ENCODE measurements at places on chromosomes 7 and 10.

GRCh38 chr7:66873476-66873875 is 47.5 kb upstream of the TMEM248 start:
- DNase-seq = no peak

DNA sequence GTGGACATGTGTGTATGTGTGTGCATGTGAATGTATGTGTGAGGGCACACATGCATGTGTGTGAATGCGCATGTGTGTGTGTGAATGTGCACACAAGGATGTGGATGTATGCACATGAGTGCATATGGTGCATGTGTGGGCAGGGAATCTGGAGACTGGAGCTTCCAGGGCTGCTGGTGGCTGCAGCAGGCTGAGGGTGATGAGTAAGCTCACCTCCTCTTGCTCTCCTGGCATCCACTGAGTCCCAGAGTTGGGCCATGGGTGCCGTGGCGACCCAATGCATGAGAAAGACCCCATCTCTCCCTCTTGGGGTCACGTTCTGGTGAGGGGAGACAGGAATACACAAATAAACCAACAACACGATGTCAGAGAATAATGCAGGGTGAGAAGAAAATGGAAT is 33.3 kb upstream of the COL13A1 start:
- DNase-seq = no peak

GRCh38 chr10:51706225-51706624 is 6.8 kb upstream of the CSTF2T start:
- no peak for DNase-seq

GRCh38 chr10:1600861-1601260 is 136.5 kb downstream of the ADARB2 start:
- no peak for DNase-seq

DNA sequence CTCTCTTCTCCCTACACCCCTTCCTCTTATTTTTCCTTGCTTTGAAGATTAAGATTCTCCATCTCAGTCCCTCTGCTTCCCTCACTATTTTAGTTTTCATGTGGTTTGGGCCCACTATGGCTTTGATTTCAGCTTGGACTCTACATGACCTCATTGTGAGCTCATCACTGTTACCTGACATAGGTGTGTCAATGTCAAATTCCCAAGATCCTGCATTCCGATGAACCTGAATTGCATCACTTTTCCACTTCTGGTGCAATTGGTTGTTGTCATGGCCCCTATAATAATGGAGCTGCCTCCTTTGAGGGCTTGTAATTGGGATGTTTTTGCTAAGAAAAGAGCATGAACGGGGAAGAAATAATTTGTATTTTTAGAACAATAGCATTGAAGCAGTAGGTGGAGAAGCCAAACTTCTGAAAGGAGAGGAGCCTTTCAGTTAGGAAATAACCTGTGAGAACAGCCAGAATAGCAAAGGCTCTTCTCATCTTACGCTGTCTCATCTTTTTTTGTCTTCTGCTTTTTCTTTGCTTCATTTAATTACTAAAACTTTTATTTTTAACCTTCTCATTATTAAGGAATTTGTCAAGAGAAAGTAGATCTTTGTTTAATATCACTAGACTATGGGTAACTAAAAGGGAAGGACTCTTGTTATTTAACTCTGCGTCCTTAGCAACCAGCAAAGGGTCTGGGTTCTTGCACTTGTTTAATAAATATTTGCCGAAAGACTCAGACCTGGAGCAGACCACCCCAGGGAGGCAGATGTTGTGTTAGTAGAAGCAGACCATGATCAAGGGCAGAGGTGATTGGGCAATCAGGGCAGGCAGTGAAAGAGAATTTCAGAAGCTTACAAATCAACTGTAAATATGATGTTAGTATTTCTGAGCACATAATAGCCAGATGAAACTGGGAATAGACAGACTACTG is 95.4 kb downstream of the TES start:
- DNase-seq = no peak

- no peak for DNase-seq
Observed at GRCh38 chr10:31466313-31466712, 147.3 kb downstream of the ZEB1 start.

DNA sequence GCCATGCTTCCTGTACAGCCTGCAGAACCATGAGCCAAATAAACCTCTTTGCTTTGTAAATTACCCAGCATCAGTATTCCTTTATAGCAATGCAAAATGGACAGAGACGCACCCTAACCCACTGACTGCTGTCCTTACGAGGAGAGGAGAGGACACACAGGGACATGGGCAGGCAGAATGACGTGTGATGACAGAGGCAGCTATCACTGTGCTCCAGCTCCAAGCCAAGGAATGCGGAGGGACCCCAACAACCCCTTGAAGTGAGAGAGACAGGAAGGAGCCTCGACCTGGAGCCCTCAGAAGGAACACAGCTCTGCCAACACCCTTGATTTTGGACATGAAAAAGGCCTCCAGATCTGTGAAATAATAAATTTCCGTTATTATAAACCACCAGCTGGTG is 46.6 kb upstream of the EBF3 start:
- no peak for DNase-seq

GRCh38 chr7:26815426-26815825 is 49.0 kb downstream of the SKAP2 start:
- no peak for DNase-seq

GRCh38 chr10:131710142-131710861 is 190.5 kb upstream of the PPP2R2D start:
- no peak for DNase-seq

DNA sequence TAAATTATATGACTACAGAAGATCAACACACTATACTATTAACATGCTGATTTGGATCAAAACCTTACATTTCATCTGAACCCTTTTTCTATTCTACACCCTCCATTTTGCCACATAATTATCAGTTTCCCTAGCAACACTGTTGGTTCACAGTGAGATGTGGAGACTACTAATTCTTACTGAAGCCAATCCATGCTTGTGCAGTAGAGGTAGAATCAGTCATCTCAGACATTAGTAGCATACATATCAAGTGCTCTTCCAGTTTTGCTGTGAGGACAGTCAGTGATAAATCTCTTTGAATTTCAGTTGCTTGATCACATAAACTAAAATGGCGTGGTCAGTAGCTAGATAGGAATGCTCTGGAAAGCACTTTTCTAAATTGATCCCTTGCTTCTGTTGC is 70.3 kb downstream of the PON1 start:
- DNase-seq = no peak

DNA sequence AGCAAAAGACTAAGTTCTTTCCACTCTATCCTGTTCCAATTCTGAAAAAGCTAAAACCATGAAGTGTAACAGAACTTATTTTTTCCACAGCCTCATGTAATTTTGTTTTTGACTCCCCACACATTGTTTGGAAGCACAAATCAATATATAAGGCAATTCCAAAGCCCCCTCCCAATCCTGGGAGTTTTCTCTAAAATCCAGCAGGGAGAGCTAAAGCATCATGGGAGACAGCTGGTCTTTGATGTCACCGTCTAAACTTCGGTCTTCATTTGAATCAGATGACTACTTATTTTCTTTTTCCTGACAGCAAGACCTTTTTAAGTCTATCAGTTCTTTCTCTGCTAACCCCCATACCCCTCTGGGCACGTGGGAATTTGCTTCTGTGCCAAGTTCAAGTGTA is 33.3 kb upstream of the PON1 start:
- DNase-seq = no peak

DNA sequence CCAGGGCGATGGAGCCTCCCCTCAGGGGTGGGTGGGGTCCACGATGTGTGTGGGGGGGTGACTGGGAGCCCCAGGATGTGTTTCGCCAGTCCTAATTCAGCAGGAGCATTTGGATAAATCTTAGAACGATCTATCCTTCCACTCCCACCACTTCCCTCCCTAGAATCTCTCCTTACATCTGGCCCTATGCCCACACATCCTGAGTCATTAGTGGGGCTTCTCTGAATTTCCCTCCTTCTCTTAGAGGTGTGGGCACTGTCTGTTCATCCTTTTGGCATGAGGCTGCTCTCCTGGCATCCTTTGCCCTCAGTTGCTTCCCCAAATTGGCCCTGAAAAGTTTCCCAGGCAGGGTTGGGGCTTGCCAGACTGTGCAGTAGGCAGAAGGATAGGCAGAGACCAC is 1.6 kb downstream of the GHRHR start:
- no peak for DNase-seq

DNA sequence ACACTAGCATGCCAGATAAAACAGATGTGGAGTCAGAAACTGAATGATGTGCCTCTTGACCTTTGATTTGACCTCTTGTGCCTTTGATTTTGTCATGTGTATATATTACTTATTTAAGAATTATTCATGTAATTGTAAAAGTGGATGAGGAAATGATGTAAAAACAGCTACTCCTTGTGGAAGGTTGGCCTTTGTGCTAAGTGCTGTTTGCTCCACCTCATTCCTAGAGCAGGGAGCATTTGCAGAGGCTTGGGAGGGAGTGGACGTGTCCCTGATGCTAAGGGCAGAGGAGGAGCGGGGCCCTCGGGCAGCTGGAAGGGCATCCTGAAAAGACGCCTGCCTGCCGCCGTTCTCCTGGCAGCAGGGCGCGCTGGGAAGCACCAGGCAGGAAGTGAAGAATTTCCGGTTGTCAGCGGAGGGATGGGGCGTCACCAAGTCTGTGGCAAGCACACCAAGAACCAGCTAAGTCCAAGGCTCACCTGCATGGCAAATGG is 197.6 kb upstream of the ZNF32 start:
- DNase-seq = peak; percentile 52

DNA sequence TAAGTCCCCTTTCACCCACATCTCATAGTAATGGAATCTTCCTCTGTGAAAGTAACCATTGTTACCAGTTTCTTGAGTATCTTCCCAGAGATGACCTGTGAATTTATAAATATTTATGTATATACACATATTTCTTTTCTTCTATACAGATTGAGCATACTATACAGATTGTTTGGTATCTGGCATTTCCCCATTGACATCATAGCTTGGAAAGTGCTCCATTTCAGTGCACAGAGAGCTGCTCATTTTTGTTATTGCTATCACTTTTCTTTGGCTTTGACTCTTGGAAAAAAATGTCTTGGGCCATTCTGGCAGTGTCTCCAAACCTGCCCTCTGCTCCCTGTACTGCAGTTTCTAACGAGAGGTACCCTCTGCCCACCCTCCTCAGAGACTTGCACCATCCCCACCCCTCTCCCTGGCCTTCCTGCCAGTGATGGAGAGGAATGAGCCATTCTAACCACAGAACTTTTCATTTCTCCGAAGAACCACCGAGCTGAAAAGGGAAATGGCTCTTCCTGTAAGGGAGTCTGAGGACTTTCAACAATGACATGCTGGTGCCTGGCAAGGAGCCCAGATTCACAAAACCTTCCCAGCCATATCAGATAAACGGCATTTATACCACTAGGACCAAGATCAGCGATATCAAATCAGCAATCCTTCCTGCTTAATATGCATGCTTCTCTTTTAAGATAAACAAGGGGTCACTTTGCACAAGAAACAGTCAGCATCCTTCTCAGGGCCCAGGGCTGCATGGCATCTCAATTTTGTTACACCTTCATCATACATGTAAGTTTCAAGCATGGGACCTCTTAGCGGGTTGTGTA is 19.7 kb upstream of the CCSER2 start:
- peak; percentile 71 for DNase-seq

GRCh38 chr10:60314069-60314940 is 75.4 kb downstream of the ANK3 start:
- no peak for DNase-seq

DNA sequence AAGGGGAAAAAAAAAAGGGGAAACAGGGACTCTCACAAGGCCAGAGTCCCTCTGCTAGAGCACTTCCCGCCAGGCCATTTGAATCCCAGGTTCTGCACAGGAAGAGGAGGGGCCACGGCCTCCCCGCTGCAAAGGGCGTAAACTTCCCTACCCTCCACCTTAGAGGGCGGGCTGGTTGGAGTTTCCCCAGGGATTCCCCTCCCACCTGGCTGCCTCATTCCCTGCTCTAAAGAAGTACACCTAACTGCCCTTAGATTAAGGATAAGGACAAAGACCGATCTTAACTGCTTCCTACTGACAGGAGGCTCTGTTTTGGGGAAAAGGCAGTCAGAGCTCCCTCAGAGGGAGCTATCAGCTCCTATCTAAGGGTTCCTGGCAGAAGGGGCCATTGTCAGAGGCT is 102.0 kb upstream of the ARMC3 start:
- DNase-seq = no peak

DNA sequence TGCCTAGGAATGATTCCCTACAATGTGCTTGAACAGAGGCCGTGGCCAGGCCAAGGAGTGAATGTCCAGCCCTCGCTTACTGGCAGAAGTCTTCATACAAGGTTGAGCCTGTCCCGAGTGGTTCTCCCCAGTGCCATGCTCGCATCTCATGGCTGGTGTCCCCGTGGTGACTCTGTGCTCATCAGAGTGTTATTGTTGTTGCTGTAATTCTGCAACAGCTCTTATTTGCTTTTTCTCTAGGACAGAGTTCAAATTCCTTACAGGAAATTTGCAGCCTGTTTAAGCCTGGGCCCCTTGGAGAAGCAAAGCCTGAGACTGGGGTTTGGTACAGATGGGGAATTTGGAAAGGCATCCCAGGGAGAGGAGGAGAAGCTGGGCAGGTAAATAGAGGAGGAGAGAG is 157.7 kb upstream of the PRR15 start:
- no peak for DNase-seq

DNA sequence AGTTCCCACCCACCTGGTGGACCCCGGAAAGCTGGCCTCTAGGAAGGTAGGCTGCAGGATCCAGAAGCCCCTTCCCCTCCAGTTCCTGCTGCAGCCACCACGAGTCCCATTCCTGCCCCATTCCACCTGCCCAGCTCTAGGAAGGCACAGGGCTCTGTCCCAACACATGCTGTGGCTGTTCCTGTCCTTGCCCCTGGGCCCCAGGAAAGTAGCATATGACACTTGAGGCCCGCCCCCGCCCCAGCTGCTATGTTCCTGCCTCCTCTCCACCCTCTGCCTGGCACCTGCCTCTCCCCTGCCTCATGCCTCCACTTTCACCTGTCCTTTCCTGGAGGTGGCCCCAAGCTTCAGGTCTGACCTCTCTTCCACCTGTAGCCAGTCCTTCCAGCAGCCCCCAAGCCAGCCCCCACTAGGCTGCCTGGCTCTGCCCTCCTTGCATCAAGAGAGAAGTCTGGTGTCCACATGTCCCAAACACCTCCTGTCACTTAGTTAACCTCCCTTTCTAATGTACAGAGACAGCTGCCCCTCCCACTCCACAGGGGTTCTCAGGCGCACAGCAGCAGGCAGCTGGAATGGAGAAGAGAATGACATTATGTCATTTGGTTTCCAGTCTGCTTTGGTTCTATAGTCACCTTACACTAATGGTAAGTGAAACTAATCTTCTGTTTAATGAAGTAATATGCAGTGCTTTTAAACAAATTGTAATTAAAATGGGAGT is 22.7 kb downstream of the YKT6 start:
- no peak for DNase-seq

DNA sequence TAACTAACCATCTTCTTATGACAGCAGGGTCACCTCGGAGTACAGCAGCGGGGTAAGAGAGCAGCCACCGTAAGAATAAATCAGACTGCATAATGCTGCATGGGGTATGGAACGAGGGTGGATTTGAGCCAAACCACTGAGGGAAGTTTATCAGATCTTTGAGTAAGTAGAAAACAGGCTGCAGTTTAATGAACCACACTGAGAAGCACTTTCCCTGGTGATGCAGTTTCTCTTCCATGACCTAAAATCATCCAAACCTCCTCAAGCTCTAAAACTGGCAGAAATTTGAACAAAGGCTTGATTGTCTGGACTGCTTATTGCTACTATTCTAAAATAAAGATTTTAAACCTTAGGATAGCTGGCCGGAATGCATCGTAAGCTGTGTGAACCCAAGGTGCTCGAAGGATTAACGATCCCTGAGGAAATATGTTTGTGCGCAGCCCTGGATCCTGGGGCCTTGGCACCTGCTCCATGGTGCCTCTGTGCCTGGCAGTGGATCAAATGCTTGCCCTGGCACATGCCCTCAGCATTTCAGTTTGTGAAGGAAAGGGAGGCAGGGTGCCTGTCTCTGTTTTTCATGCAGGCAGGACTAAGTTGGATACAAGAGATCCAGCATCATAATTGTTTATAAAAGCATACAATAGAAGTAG is 322.7 kb downstream of the LHFPL3 start:
- no peak for DNase-seq
